ENCODE measurements at places on chromosomes 6 and 20.

DNA sequence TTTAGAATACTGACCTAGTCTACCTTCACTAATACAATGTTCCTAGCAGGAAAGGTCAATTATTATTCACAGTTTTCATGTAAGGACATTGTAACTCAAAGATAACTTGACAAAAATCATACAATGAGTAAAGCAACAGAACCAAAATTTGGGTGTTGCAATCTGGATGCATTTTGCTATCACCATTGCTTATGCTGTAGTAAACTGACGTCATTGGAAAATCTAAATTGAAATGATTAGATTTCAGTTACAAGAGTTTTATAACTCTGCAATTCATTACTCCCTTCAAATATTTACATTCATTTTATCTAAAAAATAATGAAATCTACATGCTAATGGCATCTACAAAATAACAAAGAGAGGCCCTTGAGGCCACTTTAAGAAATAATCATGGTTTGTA lies 147.0 kb downstream of the TENT5A start:
- no peak for DNase-seq

DNA sequence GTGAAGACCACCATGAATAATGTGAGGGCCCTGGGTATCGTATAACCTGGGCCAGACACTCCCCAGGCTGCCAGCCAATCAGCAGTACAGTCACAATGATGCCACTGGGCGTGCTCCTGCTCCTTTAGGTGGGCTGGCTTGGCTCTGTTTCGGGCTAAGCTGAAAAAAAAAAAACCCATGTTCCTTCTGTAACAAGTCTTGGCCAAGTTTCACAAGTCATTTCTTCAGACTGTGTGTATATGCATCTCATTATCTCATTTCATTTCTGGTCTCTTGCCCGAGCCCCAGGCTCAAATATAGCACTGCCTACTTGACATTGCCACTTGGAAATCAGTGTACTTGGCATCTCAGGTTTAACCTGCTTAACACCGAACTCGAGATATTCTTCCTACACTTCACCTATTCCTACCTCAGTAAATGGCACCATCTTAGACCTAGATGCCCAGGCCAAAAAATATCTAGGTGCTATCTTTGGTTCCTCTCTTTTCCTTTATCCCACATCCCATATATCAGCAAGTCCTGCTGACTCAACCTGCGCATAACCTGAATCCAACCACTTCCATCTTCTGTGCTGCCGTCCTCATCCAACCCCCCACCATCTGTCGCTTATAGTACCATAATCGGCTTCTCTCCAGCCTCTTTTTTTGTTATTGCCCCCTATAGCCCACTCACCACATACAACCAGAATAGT lies 1.8 kb downstream of the UQCC2 start:
- DNase-seq, result no peak

DNA sequence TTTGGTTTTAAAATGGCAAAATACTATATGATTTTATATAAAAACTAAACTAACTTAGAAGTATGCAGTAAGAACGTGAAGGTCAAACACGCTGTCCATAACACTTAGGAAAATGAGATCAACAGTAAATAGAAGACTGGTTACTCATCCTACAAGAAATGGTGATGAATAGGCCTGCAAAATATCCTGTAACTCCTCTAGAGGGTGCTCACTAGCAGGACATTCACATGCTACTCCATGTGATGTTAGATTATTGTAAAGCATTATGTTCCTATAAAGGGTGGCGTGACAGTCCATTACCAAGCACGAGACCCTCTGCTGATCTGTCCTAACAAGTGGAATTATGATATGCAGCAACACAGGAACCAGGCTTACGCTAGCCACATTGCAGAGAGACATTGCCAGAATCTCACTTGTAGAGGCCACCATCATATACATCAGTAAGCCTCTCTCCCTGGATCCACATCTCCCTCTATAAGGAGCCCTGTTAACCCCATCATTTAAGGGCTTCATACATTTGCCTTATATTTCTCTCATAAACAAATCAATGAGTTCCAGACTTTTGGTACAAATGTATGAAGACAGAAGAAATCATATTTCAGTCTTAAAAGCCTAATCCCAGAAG lies 18.0 kb upstream of the DEFB129 start:
- DNase-seq, result peak; percentile 12

- DNase-seq, result no peak
These were observed 301.8 kb upstream of the ID4 start for GRCh38 chr6:19535351-19535750.

GRCh38 chr6:135073756-135074393 lies 19.3 kb upstream of the HBS1L start:
- DNase-seq, result peak; percentile 42

DNA sequence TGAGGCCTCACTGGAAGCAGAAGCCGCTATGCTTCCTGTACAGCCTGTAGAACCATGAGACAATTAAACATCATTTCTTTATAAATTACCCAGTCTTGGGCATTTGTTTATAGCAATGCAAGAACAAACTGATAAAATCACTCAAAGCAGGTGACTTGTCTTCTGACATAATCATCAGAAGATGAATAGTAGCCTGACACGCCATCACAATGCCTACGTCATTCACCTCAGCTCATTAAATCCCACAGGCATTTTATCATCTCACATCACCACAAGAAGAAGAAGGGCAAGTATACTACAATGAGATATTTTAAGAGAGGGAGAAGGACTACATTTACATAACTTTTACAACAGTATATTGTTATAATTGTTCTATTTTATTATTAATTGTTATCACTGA lies 3.1 kb upstream of the CAP2 start:
- DNase-seq, result no peak

DNA sequence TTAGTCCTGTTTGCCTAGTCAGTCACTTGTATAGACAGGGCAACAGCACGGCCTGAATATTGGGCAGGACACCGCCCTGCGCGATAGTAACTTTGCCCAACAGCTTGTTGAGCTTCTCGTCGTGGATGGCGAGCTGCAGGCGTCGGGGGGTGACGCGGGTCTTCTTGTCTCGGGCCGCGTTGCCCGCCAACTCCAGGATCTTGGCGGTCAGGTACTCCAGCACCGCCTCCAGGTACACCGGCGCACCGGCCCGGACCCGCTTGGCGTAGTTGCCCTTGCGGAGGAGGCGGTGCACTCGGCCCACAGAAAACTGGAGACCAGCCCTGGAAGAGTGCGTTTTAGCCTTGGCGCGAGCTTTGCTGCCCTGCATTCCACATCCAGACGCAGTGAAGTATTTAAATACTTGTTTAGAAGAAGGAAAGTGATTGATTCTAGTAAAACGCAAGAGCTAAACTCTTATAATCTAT lies 92.8 kb upstream of the BTN3A2 start:
- no peak for DNase-seq

DNA sequence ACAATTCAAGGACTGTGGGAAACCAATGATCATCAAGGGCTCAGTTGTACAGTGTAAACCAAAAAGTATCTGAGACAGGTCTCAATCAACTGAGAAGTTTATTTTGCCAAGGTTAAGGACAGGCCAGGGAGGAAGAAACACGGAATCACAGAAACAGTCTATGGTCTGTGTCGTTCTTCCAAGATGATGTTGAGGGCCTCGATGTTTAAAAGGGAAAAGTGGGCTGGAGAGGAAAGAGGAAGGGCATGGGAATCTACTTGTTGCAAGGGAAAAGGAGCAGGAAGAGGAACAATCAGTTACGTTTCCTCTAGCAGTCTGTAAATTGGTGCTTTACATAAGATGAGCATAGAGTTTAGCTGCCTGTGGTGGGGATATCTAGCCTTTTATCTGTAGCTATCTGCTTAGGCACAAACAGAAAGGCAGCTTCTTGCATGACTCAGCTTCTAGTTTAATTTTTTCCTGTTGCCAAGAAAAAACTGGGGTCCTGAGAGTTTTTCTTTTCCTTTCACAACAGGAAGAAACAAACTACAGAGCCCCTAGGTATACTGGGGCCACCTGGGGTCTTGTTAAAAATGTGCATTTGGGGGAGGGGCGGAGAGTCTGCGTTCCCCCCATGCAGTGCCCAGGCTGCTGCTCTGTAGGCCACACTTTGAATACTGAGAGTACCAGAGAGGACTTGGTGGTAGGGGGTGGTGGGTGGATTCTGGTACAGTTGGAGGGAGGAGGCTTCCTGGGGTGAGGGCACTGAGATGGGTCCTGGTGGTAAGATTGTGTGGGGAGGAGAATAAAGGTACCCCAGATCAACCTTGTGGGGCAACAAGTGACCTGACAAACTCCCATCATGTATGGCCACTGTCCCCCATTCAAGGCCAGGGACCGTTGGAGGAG lies 35.3 kb upstream of the EZR start:
- DNase-seq, result peak; percentile 61

DNA sequence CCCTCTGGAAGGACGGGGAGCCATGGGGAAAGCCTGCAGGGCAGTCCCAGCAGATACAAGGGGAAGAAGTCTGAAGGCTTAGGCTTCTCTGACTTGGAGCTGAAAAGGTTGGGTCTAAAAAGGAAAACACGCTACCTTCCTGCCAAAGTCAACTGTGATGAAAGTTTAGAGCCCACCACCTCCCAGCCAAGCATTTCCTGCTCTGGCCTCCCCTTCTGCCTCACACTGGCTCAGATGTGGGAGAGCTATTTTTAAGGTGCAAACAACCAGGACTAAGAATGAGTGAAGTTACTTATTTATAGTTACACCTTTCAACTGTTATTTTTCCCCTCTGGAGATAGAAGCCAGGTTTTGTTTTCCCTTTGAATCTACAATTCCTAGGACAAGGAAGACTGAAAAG lies 21.2 kb downstream of the NEDD9 start:
- DNase-seq, result no peak

DNA sequence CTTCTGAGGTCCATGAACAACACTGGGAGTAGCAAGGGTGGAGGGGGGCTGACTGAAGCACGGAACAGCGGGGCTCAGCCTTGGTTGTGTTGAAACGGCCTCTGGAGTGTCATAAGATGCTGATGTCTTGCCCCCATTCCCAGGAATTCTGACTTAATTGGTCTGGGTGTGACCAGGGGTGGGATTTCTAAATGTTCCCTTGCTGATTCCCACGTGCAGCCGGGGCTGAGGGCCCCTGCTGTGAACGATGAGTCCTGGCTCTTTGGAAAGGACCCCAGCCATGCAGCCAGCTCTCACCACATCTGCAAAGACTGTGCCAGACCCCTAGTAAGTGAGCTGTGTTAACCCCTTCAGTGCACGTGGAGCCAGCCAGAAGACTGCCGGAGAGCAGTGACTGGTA lies 28.6 kb upstream of the FAM50B start:
- no peak for DNase-seq

- no peak for DNase-seq
These were observed 134.0 kb downstream of the PDE7B start for GRCh38 chr6:135985471-135985870.

DNA sequence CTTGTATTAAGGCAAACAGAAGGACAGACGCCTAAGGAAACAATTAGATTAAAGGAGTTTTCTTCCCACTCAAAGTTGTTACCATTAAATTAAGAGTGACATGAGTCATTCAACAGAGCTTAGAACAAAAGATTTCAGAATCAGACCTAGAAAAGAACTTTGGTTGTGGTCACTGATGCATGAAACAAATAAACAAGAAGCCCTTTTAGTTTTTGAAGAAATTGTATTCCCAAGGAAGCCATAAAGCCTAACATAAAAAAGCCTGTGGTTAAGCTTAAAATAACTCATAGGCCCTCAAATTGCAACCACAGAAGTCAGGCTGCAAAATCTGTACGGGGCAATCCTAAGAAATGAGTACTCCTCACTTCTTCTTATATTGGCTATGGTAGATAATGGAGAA lies 17.9 kb upstream of the TRIM26 start:
- DNase-seq, result no peak

- DNase-seq, result no peak
These were observed 26.7 kb upstream of the AKIRIN2 start for GRCh38 chr6:87728706-87729105.

DNA sequence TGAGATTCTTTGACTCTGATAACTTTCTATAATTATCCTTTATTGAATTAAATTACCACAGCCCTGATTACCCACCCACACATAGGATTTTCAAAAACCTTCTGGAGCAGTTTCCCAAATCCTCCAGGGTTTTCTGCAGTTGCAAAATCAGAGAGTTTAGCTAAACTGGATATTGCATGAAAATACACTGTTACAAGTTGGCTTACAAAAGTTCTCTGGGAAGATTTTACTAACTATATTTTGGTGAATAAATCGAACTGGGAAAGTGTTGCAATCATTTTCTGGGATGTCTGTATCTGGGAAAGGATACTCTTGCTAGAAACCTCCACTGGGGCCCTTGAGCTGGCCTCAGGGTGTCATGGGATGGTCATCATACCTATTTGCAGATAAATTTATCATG lies 97.6 kb upstream of the STMND1 start:
- DNase-seq, result no peak

DNA sequence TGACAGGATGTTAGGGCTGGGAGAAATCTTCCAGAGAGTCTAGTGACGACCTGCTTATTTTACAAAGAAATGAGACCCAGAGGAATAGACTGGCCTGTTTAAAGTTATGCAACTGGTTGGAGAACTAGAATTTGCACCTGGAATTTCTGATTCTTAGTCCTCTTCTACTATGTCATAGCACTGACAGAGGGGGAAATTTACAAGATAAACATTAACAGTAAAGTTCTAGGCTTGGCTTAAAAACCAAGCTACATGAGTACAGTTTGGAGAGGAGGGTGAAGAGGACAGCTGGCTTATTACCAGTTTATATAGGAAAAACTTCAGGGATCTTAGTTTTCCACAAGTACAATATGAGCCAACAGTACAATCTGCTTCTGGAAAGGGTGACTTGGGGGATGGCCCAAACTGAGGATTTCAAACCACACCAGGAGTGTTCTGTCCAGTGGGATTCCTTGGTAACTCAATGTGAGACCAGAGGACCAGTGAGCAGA lies 269.6 kb downstream of the CD109 start:
- no peak for DNase-seq

- no peak for DNase-seq
These were observed 123.1 kb upstream of the GJE1 start for GRCh38 chr6:142009647-142010046.

DNA sequence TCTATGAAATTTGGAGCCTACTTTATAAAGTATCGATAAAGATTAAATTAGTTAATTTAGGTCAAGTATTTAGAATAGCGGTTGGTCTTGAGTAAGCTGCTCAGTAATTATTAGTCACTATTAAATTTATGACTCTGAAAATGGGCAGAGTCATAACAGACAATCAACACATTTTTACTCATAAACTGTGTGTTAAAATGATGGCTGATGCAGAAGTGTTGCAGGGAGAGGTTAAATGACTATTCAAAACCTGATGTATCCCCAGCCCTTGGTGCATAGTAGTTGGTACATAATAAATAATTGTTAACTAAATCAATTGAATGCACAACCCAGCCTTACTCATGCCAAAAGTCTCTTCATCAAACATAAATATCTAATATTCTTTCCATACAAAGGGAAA lies 30.6 kb downstream of the HIVEP2 start:
- no peak for DNase-seq

GRCh38 chr6:73652637-73653570 lies 888 bp downstream of the SLC17A5 start:
- DNase-seq, result peak; percentile 72

GRCh38 chr6:13229205-13230085 lies 98.9 kb downstream of the TBC1D7 start:
- DNase-seq, result no peak

Data from hematopoietic multipotent progenitor cell treated with erythropoietin and hydrocortisone succinate and interleukin-3 and kit ligand, for 17 days (in vitro differentiated cells).